ENCODE measurements at places on chromosomes 4 and X.

DNA sequence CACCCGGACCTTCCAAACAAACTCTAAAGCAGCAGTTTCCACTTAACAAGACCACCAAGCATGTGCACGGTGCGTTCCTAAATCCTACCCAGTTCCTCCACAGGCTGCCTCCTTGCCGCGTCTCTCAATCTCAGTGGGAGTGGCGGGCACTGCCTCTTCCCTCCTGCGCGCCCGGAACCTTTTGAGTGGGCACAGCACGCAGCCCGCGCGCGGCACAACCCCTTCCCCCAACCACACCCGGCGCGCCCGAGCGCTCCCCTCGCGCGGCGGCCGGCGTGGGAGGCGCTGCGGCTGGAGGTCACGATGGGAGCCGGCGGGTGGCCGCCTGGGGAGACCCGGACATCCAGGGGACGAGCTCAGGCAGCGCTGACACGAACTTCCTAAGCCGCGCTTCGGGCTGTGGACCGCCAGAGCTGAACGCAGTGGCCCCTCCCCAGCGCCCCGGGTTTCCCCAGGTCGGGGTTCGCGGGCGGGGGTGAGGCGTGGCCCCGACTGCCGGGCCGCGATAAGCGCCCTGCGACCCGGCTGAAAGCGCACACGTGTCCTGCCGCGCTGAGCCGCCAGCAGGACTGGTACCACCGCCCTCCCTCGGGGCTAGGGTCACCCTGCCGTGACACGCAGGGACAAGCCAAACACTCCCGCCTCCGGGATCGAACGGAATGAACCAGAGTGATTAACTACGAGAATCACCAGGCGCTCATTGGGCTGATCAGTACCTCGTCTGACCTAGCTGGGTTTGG, at the start of gene ABCG2:
ABCG2 (minus strand) TSS at position 151 of the 740 bp plus-strand sequence. CDS start 18,644 bp downstream, outside the sequence.
- no peak for DNase-seq

- DNase-seq: no peak
Observed at GRCh38 chrX:13464599-13465275, 104.7 kb upstream of the EGFL6 start.

DNA sequence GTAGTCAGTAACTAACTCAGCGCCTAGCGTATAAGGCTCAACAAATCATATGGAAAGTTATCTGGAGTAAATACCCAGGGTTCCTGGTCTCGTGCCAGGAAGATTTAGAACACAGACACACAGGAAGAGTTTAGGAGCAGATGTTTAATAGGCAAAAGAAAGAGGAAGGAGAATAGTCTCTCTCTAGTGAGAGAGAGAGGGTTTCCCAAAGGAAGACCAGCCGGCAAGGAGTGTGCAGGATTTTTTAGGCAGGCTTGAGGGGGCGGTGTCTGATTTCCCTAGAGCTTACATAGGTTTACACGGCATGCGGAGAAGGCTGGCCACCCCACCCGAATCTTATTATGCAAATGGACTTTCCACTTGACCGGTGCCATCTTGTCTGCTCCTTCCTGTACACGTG, 284.0 kb upstream of the FRG1 start:
- DNase-seq: no peak

DNA sequence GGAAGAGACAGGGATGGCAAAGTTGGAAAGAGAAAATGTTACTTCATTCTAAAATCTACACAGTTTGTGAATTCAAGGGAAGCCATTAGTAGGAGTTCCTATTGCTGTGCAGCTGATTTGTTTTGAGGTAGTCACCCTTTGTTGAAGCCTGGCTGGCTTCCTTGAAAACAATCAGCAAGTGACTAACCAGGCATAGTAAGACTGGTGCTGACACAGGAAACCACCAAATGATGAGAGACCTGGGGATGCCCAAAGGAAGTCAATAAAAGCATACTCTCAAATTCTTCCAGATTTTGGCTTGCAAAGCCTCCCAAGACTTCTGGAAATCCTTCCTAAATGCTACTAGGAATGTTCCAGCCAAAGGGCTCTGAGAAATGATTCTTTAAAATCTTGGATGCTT, 23.9 kb upstream of the PRDM8 start:
- DNase-seq: no peak

DNA sequence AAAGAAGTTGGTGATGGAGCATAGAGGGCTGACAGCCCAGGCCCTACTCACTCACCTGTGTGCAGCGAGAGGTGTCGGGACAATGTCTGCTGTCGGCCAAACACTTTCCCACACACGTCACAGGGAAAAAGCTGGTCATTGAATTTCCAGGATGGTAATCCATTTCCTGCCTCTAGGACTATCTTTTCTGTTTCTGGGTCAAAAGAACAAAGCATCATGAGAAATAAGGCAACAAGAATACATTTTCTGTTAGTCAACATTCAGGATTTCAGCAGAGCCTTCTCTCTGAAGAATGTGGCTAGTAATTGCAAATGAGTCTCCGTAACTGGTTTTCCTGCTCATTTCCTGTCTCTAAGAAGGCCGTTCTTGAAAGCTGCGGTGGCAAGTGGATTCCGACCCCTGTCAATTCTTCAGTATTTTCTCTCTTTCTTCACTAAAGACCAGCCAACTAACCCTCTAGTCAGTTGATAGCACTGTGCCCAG, 99.4 kb downstream of the C4orf51 start:
- DNase-seq: no peak

- no peak for DNase-seq
Observed at GRCh38 chr4:124931050-124931449, 218.5 kb upstream of the ANKRD50 start.

GRCh38 chr4:158159718-158160094, 13.1 kb downstream of the GASK1B start:
- no peak for DNase-seq

DNA sequence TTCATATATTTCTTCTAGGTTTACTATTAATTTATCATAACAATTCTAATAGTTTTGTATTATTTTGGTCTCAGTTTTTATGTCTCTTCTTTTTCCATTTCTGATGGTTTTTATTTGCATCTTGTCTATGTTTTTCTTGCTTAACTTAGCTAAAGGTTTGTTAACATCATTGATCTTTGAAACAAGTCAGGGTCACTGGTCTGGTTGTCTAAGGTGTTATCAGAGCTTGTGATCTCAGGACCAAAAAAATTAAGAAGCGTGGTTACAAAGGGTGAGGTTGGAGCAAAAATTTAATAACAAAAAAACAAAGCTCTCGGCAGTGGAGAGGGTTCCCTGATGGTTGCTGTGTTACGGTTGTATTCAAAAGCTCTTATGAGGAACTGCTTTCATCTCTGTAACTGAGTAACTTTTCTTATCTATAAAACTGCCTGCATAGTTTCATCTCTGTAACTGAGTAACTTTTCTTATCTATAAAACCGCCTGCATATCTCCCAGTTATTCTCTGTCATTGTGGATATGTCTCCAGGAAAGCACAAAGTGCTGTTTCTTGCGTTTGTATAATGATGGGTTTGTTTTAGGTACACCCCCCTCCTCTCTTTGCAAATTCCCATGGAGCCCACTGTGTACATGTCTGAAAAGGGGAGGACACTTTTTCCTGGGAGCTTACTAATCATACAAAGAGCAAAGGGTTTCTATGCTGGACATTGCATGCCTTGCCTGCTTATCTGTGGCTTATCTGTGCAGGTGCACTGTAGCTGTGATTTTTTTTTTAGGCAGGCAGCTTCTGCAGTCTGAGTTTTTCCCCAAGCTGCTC, 62.4 kb upstream of the UGT2B15 start:
- no peak for DNase-seq

DNA sequence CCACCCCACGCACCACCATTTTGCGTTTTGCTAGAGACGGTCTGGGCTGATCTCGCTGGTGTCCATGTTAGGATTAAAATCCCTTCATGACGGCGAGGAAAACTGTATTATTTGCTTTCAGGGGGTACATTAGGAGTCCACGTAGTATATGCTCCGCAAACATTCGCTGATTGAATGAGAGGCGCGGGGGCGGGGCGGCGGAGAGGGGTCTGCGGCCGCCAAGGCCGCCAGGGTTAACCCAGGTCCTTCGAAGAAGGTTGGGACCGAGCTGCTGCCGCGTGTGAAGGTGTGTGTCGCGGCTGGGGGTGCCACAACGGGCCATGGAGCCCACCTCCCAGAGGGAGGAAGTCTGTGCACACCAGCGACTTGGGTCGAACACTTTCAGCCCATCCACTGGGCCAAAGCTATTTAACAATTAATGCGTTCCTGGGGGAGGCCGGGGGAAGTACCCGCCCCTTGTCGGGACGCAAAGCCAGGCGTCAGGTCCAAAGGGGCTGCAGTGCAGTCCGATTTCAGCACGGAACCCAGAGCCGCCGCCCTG, 6.4 kb upstream of the PITX2 start:
- DNase-seq: no peak

DNA sequence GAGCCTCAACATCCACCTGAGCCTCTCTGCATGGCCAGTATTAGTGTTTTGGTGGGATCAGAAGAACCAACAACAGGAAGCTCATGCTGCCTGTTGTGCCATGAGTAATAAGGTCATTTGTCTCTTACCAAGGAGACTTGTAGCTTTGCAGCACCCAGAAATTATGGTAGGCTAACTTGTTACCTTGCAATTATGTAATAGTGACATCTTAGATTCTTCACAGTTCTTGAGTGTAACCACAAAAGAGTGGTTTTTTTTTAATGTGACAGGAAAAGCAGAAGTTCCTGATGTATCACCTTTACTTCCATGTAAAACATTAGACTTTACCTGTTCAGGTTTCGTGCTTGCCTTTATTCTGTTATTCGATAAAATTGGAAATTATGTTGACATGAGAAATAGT, 263.9 kb upstream of the CXXC4 start:
- DNase-seq: no peak

GRCh38 chr4:108110450-108110849, 58.3 kb downstream of the LEF1 start:
- DNase-seq: no peak

- no peak for DNase-seq
Observed at GRCh38 chrX:154298312-154298711, 2.7 kb downstream of the TKTL1 start.

DNA sequence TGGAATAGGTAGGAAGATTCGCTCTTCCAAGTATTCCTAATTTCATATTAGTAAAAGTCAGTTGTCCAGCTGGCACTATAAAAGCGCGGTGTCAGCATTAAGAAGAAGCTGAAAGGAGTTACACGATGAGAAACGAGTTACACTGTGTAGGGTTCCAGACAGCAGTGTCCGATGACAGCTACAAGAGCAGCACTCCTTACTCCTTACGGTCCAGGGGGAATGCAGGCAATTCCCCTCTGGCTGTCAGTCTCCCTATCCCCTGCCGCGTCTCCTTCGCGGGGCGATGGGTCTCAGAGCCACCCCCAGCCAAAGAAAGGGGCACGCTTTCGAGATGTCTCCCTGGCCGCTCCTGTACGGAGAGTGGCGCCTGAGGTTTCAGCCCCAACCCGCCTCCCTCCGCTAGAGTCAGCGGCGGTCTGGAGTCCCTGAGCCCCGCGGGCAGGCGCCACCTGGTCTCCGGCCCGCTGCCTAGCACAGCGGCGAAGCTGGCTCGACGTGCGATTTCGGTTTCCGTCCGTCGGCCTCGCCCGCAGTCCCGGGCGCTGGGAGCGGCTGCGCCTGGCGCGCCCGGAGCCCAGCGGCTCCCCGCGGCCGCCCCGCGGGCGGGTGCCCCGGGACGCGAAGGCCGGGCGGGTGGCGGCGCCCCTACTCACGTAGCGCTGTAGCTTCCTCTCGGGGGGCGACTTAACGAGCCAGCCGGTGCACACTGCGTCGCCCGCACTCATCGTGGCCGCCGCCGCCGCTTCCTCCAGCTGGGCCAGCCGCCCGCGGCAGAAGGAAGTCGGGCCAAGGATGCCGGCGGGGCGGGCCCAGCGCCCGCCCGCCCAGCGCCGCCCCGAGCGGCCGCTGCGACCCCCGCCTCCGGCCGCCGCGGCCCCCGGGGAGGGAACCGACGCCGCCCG, at the start of gene GAB3:
GAB3 (minus strand) TSS at position 777 of the 902 bp plus-strand sequence; CDS start at position 725, 52 bp downstream.
- DNase-seq: peak; percentile 8

DNA sequence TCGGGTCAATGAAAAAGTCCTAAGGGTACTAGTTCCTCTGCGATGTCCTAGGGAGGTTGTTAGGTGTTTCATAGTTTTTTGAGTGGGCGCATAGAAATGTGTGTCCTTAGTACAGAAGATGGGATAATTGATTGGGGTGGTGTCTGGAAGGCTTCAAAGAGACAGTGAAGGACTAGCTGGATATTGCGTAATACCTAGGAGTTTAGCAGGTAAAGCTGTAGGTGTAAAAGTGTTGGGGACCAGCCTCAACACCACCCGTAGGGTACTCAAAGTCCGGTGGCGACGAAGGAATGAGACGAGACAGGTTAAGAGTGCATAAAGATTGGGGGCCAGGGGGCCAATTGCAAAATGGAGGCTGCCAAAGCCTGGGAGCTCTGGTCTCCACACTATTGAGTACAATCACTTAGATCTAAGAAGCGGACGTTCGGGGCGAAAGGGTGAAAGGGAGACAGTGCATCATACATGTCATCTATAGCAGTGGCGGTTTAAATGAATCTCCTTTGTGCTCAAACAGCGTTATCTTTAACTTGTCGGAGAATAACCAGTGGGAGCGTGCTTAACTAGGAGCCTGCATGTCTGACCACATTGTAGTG, 1.0 kb downstream of the TRMT44 start:
- DNase-seq: no peak

DNA sequence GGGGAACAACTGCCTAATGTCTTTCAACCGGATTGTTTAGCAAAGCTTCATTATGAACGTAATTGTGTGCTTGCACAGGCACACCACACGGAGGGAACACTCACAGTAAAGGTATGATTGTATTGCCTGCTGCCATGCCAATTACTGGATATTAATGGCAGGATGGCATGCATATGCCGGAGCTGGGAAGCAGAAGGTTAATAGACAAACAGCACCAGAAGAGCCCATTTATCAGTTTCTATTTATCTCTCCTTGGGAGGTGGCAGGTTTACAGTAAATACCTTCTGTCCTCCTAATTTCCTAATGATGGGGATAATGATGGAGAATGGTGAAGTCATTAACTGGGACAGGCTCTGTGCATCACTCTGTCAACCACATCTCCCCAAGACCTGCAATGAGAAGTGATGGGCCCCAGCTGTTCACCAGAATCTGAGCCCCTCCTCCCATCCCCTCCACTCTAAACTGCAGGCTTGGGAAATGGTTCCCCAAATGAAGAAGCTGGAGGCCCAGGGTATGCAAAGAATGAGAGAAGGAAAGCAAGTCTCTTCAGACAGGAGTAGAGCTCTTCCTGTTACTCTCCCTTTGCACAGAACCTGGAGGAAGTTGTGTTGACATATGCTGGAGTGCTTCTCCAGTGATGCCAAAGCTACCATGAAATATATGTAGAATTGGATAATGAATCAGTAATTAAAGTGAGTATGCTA, 160.8 kb downstream of the NAA11 start:
- peak; percentile 11 for DNase-seq

DNA sequence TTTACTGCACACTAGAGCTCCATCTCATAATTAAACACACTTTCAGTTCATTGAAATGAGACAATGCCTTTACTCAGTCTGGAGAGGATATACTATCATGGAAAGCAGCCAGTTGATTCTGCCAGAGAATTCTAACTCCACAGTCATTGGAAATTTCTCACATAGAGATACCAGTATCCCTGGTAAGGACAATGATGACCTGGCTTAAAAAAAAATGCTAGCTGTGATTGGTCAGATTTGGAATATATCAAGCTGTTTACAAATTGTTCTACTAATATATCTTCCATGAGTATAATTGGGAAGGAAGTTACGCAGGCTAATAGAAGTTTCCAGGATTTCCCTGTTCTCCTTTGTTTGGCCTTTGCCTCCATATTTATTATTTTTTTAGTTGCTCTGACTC, 34.5 kb upstream of the TLL1 start:
- DNase-seq: no peak

GRCh38 chrX:125621588-125621927, 301.9 kb downstream of the TEX13C start:
- DNase-seq: no peak

- DNase-seq: no peak
Observed at GRCh38 chr4:20299515-20299914, 47.8 kb downstream of the SLIT2 start.

GRCh38 chr4:126752702-126753101, 880.1 kb upstream of the INTU start:
- no peak for DNase-seq

GRCh38 chr4:180456928-180457327, 1786.3 kb upstream of the TENM3 start:
- no peak for DNase-seq

Measured in NCI-H774 (cell line).